ENCODE measurements at places on chromosomes 7 and 10. TPM values are rescaled to one million over a fixed set of nuclear protein-coding genes. Genes with fewer than 3 reads are reported as not detected.

CYP2E1 gene
- 0.98 TPM for total RNA-seq

TMEM178B gene
- total RNA-seq = 0.42 TPM

GRCh38 chr10:62610649-62611229 lies 193.8 kb upstream of the ADO start:
- H3K27ac ChIP-seq = no peak overlapping the region
- H3K4me3 ChIP-seq = no peak overlapping the region
- H3K36me3 ChIP-seq = no peaks in the 10 kb centered on the region
- H3K27me3 ChIP-seq = peaks cover 5% of the 10 kb centered on the region
- no peak for DNase-seq

DNA sequence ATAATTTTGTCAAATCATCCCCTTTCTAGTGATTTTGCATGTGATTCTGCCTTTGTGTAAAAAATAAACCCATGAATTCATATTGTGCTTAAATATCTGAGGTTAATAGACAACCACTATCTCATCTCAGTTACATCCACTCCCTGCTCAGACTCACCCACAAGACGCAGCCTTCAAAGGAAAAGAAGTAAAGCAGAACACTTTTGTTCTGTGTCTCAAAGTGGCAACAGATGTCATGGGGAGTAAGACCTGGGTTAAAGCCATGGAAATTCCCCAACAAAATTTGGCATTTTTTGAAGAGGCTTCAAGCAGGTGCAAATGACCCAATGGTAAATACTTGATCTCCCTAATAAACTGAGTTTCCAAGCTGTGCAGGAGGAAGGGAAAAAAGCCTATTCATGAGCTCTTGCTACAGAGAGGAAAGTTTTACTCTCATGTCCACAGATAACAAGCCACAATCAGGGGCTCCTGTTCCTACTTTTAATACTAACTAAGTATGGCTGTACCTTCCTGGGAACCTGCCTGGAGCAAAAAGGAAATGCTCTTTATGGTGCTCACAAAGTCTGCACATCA lies 4.7 kb downstream of the CYP3A7 start:
- H3K4me1 ChIP-seq = no peaks in the 10 kb centered on the region
- H3K36me3 ChIP-seq = no peaks in the 10 kb centered on the region
- no peaks in the 10 kb centered on the region for H3K27me3 ChIP-seq
- no peak overlapping the region for H3K27ac ChIP-seq

DNA sequence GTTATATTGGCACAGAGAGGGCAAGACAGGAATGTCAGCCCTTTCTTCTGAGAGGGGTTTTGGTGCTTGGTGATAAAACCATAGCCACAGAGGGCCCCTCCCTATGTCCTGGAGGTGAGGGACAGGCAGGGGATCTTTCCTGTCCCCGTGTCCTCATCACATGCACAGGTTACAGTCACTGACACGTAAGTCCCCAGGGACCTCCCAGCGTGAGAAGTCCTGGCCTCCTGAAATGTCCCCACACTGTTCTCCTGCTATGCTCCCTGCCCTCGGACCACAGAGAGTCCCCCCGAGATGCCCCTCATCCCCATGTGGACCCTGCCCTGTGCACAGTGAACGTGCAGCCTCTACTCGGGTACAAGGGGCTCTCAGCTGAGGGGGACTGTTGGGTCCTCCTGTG lies 260.4 kb downstream of the ZMYND11 start:
- no peaks in the 10 kb centered on the region for H3K27me3 ChIP-seq
- peaks cover 18% of the 10 kb centered on the region for H3K4me1 ChIP-seq
- H3K36me3 ChIP-seq = peaks cover 20% of the 10 kb centered on the region
- no peak for DNase-seq
- H3K4me3 ChIP-seq = no peak overlapping the region

GRCh38 chr10:93386631-93387369 lies 95.3 kb downstream of the MYOF start:
- no peak overlapping the region for H3K4me3 ChIP-seq
- H3K36me3 ChIP-seq = peaks cover 6% of the 10 kb centered on the region
- H3K27ac ChIP-seq = peak overlapping the region; percentile 68
- peaks cover 44% of the 10 kb centered on the region for H3K4me1 ChIP-seq
- no peaks in the 10 kb centered on the region for H3K27me3 ChIP-seq
- DNase-seq = peak; percentile 89

DNA sequence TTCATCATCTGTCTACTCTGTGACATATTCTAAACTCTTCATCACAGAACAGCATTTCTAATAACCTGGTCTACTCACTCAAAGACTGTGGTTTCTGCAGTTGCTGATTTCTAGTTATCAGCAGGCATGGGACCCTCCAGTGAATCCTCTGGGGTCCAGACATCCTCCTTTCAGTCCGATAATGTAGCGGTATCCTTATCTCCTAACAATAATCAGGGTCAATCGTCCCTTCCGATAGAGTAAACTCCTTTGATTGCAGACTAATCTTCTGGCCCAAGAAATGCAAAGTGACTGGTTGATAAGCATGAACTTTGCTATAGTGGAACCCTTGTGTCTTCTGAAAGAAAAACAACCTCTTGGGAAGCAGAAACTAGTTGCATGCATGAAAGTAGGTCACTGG lies 1209.8 kb upstream of the CELF2 start:
- no peak overlapping the region for H3K4me3 ChIP-seq
- no peak overlapping the region for H3K27ac ChIP-seq
- DNase-seq = no peak

GRCh38 chr7:33900501-33900900 lies 4.8 kb upstream of the BMPER start:
- peaks cover 20% of the 10 kb centered on the region for H3K4me1 ChIP-seq
- H3K27me3 ChIP-seq = peaks cover 18% of the 10 kb centered on the region
- no peak overlapping the region for H3K4me3 ChIP-seq
- H3K36me3 ChIP-seq = no peaks in the 10 kb centered on the region
- H3K27ac ChIP-seq = no peak overlapping the region

- no peak overlapping the region for H3K27ac ChIP-seq
- H3K4me3 ChIP-seq = peak overlapping the region; percentile 47
- H3K36me3 ChIP-seq = no peaks in the 10 kb centered on the region
- peaks cover 44% of the 10 kb centered on the region for H3K4me1 ChIP-seq
- H3K27me3 ChIP-seq = peaks cover 74% of the 10 kb centered on the region
- DNase-seq = peak; percentile 85
These were observed 1.7 kb downstream of the SORCS3 start for GRCh38 chr10:104642658-104643302.

DNA sequence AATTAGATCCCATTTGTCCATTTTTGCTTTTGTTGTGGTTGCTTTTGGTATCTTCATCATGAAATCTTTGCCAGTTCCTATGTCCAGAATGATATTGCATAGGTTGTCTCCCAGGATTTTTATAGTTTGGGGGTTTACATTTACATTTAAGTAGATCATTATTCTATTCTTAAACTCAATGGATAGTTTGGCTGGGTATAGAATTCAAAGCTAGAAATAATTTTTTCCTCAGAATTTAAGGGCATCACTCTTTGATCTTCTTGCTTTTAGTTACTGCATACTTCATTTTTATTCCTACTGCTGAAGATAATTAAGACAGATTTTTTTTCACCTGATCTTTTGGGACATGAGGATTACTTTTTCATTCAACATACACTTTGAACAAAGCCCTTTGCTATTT lies 29.8 kb downstream of the SFR1 start:
- DNase-seq = no peak
- no peaks in the 10 kb centered on the region for H3K4me1 ChIP-seq
- no peak overlapping the region for H3K4me3 ChIP-seq
- no peaks in the 10 kb centered on the region for H3K27me3 ChIP-seq
